ENCODE measurements at places on chromosomes 6 and 20. TPM values are rescaled to one million over a fixed set of nuclear protein-coding genes. Genes with fewer than 3 reads are reported as not detected.

DNA sequence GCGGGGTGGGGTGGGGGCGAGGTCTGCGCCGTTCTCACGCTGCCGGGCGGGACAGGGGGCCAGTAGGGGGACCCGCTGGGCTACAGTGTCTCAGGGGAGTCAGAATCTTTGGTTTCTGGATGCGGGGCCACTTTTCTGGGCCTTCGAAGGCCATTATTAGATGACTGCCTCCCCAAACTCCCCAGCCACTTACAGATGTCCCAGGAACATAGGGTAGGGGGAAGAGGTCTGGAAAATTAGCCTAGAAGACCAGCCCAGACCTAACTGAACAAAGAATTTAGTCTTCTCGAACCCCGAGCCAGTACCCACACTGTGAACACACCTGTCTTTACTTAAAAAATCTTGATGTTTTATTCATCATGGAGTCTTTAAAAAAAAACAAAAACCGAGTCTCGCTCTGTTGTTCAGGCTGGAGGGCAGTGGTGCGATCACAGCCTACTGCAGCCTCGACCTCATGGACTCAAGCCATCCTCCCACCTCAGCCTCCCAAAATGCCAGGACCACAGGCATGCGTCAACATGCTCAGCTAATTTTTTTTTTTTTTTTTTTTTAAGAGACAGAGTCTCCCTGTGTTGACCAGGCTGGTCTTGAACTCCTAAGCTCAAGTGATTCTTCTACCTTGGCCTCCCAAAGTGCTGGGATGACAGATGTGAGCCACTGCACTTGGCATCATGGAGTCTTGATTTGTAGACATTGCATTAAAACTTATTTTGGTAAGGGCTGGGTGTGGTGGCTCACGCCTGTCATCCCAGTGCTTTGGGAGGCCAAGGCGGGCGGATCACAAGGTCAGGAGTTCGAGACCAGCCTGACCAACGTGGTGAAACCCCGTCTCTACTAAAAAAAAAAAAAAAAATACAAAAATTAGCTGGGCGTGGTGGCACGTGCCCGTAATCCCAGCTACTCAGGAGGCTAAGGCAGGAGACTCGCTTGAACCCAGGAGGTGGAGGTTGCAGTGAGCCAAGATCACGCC, 3.3 kb upstream of the SLC29A1 start:
- no peak for DNase-seq

GRCh38 chr20:59455402-59456341, 148.7 kb upstream of the PHACTR3 start:
- DNase-seq = no peak

DNA sequence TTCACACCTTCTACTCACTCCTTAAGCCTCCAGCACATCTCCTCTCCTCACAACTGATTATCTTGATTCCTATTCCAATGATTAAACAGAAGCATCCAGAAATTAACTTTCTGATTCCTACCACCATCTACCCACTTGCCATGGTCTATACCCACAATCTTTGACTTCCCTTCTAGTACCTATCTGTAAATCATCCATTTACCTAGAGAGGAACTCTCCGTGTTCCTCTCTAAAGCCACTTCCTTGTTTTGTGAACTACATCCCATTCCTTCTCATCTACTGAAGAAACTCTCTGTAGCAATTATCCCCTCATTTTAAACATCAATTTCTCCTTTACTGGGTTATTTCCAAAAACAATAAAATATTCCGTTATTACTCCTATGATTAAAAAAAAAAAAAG, 167.3 kb downstream of the ARHGAP18 start:
- no peak for DNase-seq

DNA sequence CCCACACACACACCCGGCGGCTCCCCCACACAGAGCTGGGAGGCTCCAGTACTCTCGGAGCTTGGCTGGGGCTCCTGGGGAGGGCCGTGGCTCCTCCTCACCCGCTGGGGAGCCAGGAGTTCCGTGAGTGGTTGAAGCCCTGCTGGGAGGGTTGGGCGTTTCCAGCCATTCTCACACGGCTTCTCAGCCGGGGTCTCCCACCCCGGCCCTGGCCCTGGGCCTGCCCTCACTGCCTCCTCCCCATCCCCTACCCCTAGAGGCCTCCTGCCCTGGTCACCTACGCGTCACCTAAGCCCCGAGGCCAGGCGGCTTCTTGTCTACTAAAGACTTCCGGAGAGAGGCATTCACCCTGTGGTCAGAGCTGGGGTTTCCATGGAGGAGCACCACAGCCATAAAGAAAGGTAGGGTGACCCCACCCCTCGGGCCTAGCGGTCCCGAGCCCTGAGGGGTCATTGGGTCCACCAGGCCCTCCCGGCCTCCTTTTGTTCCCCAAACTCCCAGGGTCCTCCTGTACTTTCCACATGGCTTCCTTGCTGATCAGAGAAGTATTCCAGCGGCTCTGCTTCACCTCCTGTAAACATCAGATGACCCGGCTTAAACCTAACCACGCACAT, 99.3 kb downstream of the TTLL2 start:
- DNase-seq = no peak

DNA sequence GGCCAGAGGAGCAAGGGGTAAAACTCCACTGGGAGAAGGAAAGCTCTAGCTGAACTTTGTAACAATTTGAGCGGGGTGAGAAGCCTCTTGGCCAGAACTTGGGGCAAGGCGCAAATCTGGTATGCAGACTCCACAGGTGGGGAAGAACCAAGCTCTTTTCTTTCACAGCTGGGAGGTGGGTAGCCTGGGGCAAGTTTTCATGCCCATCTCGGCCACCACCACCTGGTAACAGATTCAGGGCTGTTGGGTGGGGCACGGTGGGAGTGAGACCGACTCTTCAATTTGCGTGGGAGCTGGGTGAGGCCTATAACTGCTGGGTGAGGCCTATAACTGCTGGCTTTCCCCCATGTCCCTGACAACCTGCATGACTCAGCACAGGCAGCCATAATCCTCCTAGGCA, 37.5 kb downstream of the SDHAF4 start:
- no peak for DNase-seq

GRCh38 chr6:20414711-20415110, 13.0 kb downstream of the E2F3 start:
- no peak for DNase-seq

GRCh38 chr20:25253606-25254275, 5.9 kb downstream of the PYGB start:
- no peak for DNase-seq

GRCh38 chr6:166683477-166683876, 56.4 kb upstream of the RPS6KA2 start:
- DNase-seq = no peak

GRCh38 chr6:63774961-63775360, 139.4 kb downstream of the PHF3 start:
- no peak for DNase-seq

DNA sequence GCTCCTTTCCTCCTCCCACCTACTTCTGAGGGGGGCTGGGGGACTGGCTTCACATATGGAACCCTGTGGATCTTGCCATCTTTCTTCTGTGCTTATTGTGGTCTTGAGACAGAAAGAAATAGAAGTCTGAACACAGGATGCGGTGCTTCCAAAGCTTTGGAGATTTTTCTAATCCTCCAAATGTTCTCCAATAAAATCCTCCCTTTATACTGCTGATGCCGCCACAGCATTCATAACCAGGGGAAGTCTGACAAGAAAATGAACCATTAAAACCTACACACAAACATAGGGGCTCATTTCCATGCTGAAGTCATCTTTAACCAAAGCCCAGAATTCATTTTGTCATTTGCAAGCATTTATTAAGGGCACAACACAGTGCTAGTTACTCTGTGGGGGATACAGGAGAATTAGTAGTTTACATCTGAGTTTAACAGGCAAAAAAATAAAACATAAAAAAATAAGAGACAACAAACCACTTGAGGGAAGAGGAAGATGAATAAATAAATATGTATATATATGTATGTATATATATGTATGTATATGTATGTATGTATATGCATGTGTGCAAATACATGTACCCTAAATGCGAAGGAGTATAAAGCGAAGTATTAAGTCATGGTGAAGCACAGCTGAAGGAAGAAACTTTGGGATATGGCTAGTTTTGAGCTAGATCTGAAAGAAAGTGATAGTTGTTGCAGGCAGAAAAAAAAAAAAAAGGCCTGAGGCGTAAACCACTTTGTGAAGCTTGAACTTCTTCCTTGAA, 5.9 kb upstream of the PTPRK start:
- no peak for DNase-seq

DNA sequence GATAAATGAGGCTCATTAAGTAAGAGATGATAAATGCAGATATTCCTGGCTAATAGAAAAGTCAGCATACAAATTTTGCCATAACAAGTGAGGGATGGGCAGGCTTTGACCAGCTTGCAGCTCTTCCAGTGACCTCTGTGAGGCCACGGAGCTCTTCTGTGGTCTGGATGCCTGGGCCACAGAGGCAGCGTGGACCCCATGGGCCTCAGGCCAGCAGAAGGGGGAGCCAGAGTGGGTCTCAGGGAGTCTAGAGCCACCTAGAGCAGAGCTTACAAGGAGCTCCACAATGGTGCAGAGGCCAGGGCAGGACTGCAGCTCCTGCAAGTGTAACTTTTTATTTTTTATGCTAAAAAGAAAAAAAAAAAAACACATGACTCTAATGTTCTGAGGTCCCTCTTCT, 165.1 kb downstream of the ARID1B start:
- DNase-seq = no peak

DNA sequence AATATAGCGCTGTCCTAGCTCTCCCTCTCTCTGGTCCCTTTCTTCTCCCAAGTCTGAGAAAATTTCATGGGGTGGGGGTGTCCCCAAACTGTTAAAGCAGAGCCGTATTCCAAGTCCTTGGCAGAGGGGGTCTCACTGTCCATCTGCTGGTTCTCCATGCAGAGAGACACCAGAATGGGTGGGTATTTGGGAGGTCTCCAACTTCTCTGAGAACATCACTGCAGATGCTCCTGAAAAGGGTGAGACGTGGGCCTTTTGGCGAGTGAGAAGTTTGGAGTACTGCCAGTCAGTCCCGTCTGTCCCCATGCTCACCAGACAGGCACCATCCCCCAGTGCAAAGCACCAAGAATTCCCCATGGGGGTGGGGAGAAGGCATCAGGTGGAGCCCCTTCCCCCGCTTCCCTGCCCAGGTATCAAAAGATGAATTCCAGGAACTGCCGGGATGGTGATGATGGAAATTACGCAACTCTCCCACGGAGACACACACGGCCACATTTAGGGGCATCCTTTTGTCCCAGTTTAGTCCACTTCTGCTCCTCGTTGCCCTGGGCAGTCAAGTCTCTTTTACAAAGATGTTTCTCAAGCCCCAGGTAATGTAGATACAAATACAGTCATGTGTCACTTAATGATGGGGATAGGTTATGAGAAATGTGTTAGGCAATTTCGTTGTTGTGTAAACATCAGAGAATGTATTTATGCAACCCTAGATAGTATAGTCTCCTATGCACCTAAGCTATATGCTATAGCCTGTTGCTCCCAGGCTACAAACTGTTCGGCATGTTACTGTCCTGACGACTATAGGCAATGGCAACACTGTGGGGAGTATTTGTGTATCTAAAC, 73.4 kb upstream of the SRSF6 start:
- DNase-seq = no peak

GRCh38 chr6:78781001-78781400, 86.3 kb upstream of the IRAK1BP1 start:
- no peak for DNase-seq

DNA sequence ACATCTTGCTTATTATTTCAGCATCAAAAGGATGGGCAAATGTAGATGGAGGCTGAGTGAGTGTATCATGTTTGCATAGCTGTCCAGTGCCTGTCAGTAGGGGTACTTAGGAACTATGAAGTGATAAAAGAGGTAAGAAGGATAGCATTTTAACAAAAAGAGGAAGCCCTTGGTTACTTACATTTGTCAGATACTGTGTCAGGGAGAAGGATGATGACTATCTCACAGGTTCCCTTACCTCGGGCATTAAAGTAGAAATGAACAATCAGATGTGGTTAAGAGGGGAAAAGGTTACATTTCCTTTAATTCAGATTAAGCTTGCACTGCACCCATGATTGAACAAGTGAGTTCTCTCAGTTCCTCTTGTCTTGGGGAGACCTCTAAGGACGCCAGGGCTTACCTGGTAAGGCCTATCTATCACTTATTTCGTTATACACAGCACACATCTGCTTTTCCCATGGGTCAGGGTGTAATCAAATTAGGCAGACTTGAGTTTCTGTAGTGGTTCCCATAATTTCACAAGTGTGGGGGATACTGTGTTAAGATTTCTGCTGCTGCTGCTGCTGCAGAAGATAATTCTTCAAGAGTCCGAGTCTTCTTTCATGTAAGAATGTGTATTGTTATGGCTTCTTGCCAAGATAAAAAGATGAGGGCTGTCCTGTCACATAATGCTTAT, 4.5 kb downstream of the FOXO3 start:
- no peak for DNase-seq

LIN28B gene
- not detected for total RNA-seq

CST4 gene
- not detected for total RNA-seq

LAMA5 gene
- total RNA-seq = 73.2 TPM

SLC35D3 gene
- total RNA-seq = not detected

MRAP2 gene
- total RNA-seq = 0.21 TPM

BHLHE23 gene
- not detected for total RNA-seq

SLC22A3 gene
- total RNA-seq = 0.70 TPM

BPIFB2 gene
- total RNA-seq = not detected

RWDD1 gene
- total RNA-seq = 52.2 TPM
